Germinal center (tissue), 1 donor: ENCODE measurements at places on chromosomes 11 and 22.
A peak's percentile ranks its signal among the peaks of the same experiment; 100 is the strongest.

GRCh38 chr11:6604081-6604626, 580 bp downstream of the ILK start:
- DNase-seq, result peak; percentile 60

DNA sequence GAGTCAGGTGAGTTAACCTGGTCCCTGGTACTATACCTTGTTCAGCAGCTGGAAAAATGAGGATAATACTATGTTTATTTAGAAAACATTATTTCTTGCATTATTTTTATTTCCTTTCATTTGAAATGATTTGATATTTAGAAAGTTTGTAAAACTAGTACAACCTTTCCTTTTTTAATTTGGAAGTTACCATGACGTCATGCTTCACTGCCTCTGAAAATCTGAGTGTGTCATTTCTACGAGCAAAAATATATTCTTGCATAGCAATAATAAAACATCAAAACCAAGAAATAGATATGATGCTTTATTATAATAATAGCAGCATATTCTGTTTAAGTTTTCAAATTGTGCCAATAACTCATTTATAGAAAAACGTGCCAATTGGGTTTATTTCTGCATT, 1445.0 kb upstream of the RAG2 start:
- no peak for DNase-seq

DNA sequence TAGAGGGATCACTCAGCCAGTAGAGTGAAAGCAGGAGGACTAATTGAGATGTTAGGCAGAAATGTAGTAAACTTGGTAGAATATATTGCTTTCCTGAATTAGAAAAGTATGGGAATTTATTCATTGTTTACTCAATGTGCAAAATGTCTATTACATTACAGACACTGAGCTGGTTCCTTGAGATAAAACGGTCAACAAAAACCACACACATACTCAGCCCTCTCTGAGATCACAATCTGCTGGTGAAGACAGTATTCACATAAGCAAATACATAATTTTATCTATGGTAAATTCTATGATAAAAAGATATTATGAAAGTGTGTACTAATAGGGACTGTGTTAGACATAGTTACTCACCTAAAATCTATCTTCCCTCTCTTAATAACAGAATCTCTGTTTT, 833.5 kb downstream of the KCNA4 start:
- DNase-seq, result no peak

- no peak for DNase-seq
These were observed 27.4 kb downstream of the UBE2L3 start for GRCh38 chr22:21594865-21595452.

DNA sequence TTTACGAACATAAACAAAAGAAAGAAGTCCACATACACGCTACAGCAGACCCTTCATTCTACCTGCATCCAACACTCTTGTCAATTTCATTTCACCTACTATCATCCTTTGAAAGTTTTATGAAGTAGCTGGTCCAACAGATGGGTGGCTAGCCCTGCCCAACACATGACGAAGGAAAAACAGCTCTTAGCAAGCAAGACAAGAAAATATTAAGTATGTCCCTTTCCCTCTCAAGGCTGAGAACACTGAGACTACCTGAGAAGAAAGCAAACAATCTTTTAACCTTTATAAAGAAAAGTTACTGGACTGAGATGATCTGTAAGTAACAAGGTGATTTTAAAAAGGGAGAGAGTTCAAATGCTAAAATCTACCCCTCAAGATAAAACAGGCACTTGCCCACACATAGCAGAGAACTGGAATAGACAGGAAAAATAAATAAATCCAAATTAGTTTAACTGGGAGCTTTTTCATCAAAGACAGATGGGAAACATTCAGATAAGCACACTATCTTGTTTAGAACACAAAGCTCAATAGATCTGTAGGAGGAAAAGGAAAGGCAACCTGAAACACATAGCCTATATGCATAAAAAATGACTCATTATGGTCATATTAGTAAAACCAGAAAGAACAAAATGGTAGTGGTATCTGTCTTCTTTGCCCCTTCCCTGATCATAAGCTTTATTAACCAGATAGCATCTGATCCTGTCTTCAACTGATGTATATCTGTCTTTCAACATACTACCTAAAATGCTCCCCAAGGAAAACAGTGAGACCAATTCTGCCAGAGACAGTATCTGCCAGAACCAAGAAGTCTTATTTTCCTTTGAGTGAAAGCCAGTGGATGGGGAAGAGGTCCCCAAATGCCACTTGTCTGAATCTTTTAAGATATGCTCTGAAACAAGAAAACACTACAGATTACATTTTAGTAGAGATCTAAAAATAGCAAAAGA, 104.3 kb downstream of the MRTFA start:
- no peak for DNase-seq

DNA sequence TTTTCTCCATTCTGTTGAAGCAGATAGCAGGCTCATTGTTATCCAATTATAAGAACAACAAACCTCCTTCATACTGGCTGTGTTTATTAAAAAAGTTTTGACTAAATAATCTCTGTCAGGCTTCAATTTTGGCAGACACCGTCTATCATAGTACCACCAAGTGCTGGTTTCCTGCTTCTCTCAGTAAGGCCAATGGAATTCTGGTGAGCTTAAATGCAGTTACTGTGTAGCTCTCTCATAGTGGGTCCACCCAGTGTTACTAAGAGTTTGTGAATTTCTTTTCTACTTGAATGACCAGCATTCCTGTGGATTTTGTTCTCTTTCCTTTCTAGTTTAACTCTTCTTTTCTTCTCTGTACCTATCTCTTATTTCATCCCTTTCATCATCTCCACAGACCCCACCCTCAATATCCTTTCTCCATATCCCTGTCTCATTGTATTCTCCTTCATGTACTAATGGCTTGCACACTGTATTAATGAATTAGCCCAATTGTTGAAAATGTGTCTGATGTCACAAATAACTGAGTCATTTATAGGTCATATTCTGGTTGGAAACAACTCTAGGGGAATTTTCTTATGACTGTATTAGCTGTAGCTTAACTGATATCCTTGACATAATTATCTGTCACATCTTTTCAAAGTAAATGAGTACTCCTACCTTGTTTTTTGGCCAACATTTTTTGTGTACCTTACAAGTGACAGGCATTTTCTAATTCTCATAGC, 372.1 kb downstream of the FAT3 start:
- no peak for DNase-seq

DNA sequence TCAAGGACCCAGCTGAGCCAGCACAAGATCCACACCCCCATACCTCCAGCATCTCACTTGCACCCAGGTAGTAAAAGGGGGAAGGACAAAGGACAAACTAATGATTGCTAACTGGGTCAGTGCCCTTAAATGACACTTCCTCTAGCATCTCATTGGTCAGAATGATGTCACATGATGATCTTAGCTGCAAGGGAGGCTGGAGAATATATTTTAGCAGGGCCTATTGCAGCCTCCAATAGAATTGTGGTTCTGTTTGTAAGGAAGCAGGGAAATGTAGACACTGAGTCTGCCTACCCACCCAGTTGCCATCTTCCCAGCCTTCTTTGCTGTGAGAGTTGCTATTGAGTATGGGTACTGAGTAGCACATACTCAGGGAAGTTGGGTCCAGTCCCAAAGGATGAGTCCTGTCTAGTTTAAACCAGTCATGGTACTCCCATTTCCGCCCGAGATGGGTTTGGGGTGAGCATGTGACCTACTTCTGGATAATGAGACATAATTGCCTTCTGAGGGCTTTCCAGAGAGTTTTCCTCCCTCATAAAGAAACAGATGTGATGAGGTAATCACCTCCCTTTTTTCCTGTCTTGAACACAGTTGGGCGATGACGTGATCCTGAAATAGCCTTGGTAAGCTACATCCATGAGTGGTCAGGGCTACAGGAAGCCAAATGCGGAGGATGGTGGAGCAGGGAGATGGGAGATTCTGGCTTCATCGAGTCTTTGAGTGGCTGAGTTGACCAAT, 5.5 kb upstream of the DNAL4 start:
- no peak for DNase-seq

- DNase-seq, result no peak
These were observed 6.6 kb downstream of the RTL6 start for GRCh38 chr22:44491269-44492035.

DNA sequence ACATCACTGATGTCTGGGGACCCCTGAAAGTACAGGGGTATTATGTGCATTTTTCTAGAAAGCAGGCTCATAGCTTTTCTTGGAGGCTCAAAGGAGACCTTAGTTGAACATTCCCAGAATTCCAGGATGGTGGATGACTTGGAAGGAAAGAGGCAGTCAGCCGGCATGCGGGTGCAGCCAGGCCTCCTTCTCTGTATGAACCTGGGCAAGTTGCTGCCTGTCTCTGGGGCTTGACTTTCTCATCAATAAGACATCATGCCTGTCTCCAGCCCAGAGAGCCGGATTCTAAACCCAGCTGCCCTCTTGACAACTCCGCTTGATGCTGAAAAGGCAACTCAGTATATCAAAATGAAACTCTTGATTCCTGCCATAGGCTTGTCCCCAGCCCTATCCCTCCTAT, 12.6 kb downstream of the MS4A15 start:
- no peak for DNase-seq

GRCh38 chr11:117950993-117951961, 22.1 kb upstream of the TMPRSS13 start:
- peak; percentile 57 for DNase-seq

DNA sequence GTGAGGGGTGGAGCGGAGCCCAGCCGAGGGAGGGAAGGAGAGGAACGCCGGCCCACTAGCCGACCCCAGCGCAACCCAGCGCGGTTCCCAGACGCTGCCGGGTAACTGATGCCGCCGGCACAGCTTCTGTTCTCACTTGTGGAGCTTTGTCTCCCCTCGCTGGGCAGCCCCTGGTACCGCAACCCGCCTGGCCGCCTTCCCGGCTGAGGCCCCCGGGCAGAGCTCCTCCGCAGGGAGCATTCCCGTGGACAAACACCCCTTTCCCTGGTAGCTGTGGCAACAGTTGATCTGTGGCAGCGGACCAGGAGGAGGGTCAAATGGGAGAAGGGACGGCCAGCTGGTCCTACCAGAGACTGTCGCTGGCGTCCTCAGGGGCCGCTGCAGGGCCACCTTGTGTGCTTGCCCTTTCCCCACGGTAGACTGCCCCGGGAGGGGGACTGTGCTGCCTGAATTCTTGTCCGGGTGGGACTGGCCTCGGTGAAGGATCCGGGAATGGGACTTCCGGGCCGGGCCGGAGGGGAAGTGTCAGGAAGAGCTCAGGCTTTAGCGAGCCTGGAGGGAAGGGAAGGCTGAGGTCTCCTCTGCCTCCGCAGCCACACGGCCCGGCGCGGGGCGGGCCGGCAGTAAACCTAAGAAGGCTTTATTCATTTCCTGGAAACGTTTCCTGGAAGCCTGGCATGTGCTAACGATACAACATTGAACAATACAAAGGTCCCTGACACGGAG, 468.0 kb downstream of the OPCML start:
- DNase-seq, result no peak

DNA sequence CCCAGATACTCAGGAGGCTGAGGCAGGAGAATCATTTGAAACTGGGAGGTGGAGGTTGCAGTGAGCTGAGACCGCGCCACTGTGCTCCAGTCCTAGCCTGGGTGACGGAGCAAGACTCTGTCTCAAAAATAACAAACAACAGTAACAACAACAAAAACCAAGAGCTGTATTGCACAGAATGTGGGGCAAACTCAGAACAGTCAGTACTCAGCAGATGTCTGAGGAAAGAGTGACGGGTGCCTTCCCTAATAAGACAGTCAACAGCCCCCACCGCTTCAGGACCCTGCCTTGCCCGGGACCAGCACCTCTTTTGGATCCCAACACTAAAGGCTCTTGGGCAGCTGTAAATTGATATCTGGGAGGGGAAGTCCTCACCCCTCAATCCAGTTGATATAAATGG, 40.3 kb downstream of the RIBC2 start:
- DNase-seq, result no peak

GRCh38 chr22:21996175-21996720, 13.7 kb upstream of the TOP3B start:
- no peak for DNase-seq

- no peak for DNase-seq
These were observed 8.4 kb upstream of the OMP start for GRCh38 chr11:77093987-77094840.

- no peak for DNase-seq
These were observed 1.6 kb downstream of the PHF21B start for GRCh38 chr22:45008186-45008681.

DNA sequence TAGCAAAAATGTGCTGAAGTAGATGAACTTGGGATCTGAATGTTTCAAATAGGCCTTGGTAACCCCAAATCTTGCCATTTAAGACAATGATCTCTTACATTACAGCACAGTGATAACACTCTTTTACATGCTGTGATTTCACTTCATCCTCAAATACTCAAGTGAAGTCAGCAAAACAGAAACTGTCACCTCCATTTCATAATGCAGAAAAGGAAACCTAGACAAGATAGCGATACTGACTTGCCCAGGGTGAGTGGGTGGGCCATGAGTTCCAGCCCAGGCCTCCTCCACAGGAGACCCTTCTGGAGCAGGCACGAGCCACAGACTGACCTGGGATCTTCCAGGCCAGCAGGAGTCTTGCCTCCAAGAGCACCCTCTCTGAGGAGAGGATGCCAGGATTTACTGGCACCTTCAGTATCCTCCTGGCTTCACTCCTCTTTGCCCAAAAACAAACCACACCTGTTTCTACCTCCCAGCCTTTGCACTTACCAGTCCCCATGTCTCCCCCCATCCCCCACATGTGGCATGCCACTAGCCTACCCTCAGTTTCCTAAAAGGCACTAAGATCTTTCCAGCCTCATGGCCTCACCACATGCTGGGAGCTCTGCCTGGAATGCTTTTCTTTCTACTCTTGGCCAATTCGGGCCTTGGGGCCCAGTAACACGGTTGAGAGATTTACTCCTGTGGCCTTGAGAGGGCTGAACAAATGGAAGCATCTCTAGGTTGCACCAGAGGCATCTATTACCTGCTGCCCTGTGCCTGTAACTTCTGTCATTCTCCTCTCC, 1.9 kb upstream of the DGAT2 start:
- no peak for DNase-seq

DNA sequence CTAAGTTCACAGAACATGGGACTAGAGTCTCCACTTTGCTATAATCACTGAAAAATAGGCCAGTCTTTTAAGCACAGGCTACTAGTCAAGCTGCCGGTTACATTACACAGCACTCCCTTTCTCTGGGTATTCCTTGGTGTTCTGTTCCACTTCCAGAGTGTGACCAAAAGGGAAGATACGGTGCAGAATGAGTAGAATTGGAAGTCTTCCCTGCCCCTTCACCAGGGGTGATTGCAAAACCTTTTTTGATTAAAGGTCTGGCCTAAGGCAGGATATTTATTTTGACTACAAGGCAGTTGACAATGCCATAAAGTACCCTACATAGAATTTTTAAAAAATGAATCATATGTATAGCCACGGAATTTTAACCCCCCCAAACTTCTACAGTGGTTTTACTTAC, 59.6 kb upstream of the ADORA2A start:
- no peak for DNase-seq
